ENCODE measurements at places on chromosomes 12 and 14. TPM values are rescaled to one million over a fixed set of nuclear protein-coding genes. Genes with fewer than 3 reads are reported as not detected.

CLEC2A gene
- total RNA-seq: not detected

MYH6 gene
- not detected for total RNA-seq

CCDC88C gene
- 21.2 TPM for total RNA-seq

TCL1B gene
- not detected for total RNA-seq

NPFF gene
- not detected for total RNA-seq

TMEM120B gene
- total RNA-seq: 8.6 TPM

SMAGP gene
- 17.9 TPM for total RNA-seq

PSMA6 gene
- total RNA-seq: 258 TPM

TEAD4 gene
- 26.2 TPM for total RNA-seq

CCDC196 gene
- not detected for total RNA-seq

MGST1 gene
- 32.8 TPM for total RNA-seq

P2RX7 gene
- 7.6 TPM for total RNA-seq

GLIPR1L1 gene
- total RNA-seq: not detected

CLEC9A gene
- total RNA-seq: not detected

ACRBP gene
- 0.11 TPM for total RNA-seq
